ENCODE measurements at places on chromosomes 6 and 20.

GRCh38 chr6:138588805-138589434 is 89.6 kb upstream of the NHSL1 start:
- peak; percentile 82 for DNase-seq

DNA sequence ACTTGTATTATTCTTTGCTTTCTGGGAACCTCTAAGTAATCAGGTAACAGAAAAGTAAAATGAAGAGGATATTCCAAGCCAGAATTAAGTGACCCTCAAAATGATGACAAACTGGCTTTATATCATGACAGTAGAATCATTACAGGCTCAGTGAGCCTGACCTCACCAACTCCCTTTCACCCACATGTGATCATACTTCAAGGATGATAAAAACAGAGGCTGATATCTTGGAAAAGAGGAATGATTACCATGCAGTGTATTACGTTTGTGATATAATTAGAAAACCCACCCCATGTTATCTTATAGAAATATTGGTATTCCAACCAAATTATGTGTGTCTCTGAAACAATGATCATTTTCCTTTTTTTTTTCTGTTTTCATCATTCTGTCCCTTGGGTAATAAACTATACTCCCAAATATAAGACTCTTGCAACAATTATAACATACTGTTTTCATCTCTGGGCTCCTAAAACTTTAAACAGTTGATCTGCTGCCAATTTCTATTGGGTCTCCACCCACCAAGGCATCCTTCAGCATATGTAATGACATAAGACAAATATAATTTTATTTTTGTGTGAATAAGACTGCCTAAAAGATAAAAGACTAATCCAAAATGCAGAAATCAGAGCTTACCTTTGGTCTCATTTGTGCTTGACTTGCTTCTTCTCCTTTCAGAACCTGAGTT is 115.7 kb downstream of the DST start:
- DNase-seq = no peak

DNA sequence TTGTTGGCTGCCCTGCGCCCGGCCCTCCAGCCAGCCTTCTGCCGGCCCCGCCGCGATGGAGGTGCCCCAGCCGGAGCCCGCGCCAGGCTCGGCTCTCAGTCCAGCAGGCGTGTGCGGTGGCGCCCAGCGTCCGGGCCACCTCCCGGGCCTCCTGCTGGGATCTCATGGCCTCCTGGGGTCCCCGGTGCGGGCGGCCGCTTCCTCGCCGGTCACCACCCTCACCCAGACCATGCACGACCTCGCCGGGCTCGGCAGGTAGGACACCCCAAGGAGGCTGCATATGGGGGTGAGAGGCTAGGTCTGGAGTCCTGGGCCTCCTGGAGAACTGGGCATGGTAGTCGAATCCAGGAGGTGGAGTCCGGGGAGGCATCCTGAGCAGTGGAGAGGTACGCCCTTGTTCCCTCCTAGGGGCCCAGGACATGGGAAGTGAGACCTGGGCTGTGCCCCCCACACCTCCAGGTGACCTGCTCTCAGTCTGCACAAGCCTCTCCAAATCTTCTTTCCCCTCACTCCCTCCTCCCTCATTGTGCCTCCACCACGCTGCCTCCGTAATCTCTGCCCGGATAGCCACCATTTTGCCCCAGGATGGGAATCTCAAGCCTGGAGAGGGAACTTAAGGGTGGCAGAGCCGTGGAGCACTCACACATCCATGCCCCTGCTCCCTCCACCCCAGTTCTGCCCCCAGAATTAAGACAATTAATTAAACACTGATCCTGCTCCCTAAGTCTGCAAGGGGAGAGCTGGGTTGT is 541 bp downstream of the CDC25B start:
- peak; percentile 33 for DNase-seq

DNA sequence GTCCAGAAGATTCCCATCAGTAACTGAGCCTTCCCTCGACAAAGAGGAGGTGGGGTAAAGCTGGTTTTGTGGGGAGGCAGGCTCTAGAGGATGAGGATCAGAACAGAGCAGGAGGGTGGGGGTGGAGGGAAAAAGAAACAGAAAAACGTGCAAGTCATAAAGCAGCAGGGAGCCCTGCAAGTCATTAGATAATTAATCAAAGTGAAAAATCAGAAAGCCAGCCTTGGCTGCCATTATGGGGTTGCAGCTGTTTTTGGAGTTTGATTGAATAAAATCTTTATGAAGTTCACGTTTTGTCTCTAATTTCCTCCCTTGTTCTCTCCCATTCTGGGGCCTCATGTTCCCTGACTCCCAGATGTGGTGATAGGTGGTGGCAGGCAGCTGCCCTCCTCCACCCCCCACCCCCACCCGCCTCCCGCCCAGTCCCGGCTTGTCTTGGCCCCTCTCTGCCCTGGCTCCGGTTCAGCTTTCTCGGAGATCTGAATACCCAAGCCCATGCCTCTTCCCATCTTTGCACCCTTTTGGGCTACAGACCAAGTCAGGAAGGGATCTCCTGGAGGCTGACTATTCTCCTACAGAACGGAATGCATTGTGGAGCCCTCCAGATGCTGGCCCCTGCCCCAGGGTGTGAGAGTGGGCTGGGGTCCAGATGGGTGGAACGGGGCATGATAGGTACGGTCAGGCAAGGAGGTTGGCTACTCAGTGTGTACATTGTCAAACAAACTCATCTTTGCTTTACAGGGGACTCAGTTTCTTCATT is 141.8 kb downstream of the CDC5L start:
- DNase-seq = no peak

DNA sequence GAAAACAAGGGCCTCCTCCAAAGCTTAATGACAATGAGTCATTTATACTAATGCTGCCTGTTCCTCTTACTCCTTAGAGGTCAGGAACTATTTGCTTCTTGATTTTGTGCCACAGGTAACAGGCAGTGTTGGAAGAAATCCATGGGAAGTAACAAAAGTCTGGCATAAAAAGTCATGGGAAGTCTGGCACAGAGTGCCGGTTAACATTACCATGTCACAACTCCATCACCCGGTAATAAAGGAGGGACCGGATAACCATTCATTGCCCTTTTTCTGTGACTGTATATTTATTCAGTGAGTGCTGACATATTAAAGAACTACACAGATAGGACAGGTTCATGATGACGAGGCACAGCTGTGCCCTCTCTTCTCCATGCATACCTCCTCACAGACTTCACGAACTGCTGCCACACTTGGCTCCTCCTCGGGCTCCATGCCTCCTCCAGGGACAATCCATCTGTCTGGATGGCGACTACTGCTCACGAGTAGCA is 50.9 kb downstream of the NUDT3 start:
- DNase-seq = peak; percentile 50

GRCh38 chr6:125746019-125746414 is 3.4 kb upstream of the HEY2 start:
- no peak for DNase-seq

- DNase-seq = no peak
Observed at GRCh38 chr20:4502756-4503155, 219.0 kb upstream of the PRND start.

DNA sequence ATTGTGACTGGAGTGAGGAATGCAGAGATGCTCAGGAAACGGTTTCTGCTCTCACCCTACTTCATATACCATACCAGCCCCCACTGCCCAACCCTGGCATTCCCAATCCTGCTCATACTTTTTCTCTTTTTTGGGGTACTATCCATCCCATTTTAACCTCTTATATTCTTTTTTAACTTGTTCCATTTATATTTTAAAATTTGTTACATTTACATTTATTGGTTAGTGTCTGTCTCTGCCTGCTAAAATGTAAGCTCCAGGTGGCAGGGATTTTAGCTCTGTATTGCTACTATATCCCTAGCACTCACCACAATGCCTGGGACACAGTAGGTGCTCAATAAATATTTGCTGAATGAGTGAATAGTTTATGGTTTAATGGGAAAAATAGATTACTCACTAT is 8.1 kb downstream of the FERMT1 start:
- no peak for DNase-seq

DNA sequence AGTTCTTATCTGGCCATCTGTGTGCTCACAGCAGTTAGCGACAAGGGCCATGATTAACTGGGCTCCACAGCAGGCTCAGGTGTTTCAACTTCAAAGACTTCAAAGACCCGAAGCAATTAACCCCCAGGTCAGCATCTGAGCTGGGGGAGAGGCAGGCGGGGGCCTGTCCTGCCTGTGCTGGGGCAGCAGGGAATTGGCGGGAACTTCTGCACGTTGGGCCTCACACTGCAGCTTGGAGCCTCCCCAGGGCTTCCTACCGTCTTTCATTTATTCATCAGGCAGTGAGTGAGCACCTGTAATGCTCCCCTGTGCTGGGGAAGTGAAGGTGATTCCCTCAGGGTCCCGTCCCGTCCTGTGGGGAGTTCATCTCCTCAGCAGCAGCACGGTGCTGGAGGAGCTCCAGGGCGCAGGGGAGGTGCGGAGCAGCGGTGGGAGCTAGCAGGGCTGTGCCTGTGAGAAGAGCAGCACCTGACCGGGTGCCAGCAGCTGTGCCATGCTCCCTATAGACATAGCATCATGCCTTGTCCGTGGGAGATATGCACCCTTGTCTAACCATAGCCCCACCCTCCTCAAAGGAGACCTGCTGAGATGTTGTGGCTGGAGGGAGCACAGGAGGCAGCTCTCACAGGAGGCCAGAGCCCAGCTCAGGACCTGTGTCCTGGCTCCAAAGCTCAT is 51.8 kb upstream of the FRMD1 start:
- DNase-seq = no peak

- DNase-seq = no peak
Observed at GRCh38 chr6:35360349-35361138, 18.2 kb downstream of the PPARD start.

- DNase-seq = peak; percentile 53
Observed at GRCh38 chr20:59043698-59044097, 1.1 kb upstream of the PRELID3B start.

DNA sequence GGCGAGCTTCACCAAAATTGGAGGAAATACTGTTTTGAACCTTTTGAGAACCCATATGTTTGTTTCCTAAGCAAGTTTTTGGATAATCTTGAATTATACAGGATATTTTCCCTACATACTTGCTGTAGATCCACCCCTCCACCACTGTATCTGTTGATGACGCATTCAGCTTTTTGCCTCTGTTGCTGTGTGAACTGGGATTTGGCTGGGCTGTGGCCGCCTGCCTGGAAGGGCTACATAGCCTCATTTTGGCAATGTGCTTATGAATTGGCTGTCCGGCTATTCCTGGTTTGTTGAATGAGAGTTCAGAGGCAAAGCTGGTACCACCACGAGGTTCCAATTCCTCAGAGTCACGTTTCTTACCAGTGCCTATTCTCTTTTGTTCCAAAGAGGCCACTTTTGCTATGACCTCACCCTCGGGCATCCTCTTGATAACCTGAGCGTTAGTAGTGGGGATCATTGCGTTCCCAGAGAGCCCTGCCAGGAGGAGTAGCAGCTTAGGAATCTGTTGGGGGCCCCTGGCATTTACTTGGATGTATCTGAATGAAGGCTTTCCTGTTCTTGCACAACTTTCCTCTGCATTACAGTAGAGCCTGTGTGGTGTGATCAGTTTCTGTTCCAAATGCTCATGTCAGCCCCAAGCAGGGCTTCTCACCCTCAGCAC is 6.4 kb downstream of the FAM83D start:
- peak; percentile 40 for DNase-seq
